Endothelial cell of coronary artery (primary cell): ENCODE measurements at places on chromosomes 11 and 22. TPM values are rescaled to one million over a fixed set of nuclear protein-coding genes. Genes with fewer than 3 reads are reported as not detected.

Gene PRG3
- not detected in 2 replicates for total RNA-seq

Gene IFITM10
- total RNA-seq: 0.09 and 0.56 TPM in 2 replicates

Gene UBE2L6
- 17.4 and 40.3 TPM in 2 replicates for total RNA-seq

Gene OR5A1
- not detected in 2 replicates for total RNA-seq

Gene NRXN2
- total RNA-seq: under 0.01 and 0.09 TPM in 2 replicates

Gene RASL10A
- total RNA-seq: 0.09 and 0.72 TPM in 2 replicates

Gene SCGB1A1
- not detected in 2 replicates for total RNA-seq

Gene SESN3
- total RNA-seq: 2.4 and 4.0 TPM in 2 replicates

Gene OR51E1
- not detected in 2 replicates for total RNA-seq

Gene UCP2
- 0.28 and 0.63 TPM in 2 replicates for total RNA-seq

Gene ZNF70
- 1.9 and 3.0 TPM in 2 replicates for total RNA-seq

Gene NAALAD2
- total RNA-seq: under 0.01 and 0.19 TPM in 2 replicates

Gene CCDC188
- total RNA-seq: 6.4 and 6.7 TPM in 2 replicates

Gene HBE1
- total RNA-seq: 0.18 TPM in 1 of 2 replicates, not detected in the other
